Astrocyte (in vitro differentiated cells and primary cell): ENCODE measurements at places on chromosomes 7 and 10.
A peak's percentile ranks its signal among the peaks of the same experiment; 100 is the strongest.

GRCh38 chr7:70696201-70696754, 435.7 kb upstream of the GALNT17 start:
- DNase-seq = peak; percentile 58

GRCh38 chr7:69467826-69468225, 130.4 kb upstream of the AUTS2 start:
- DNase-seq = peak; percentile 18

- no peak for DNase-seq
These were observed 34.3 kb upstream of the ICA1 start for GRCh38 chr7:8296362-8296659.

- no peak for DNase-seq
These were observed 351.7 kb downstream of the TCERG1L start for GRCh38 chr10:130959752-130960195.

- DNase-seq = no peak
These were observed 30.7 kb downstream of the FGF8 start for GRCh38 chr10:101745074-101745696.

DNA sequence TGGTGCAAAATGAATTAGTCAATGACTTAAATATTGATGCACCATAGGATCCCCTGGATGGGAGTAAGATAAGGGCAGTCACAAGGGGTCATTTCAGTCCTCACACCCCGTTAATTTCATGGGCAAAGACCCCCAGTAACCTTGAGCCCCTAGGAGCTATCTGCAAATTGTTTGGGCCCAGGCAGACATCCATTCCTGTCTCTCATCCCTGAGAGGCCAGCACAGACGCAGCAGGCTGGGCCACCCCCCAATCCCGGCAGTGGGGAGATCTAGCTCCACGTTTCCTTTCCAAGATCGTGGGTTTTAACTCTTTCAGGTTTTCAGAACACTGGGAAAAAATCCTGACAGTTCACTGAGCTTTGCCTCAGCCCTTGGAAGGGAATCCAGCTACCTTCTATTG, 40.1 kb downstream of the PNLIPRP2 start:
- DNase-seq = no peak

GRCh38 chr7:154967401-154967955, 35.4 kb downstream of the PAXIP1 start:
- no peak for DNase-seq

DNA sequence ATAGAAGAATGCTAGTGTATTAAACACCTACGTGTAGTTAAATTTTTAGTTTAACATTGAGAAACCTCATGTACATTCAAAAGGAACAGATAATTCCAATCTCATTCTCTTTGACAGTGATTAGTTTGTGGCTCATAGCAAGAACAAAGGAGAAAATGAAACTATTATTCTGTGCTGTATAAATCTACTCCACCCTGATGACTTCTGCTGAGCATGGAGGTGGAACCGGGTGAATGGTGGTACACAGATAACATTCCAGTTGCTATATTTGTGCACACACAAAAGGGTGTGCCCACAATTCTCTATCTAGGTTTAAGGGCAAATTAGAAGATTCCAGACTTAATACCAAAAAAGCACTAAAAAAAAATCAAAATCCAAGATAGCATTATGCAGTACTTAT, 17.0 kb upstream of the RALA start:
- no peak for DNase-seq

DNA sequence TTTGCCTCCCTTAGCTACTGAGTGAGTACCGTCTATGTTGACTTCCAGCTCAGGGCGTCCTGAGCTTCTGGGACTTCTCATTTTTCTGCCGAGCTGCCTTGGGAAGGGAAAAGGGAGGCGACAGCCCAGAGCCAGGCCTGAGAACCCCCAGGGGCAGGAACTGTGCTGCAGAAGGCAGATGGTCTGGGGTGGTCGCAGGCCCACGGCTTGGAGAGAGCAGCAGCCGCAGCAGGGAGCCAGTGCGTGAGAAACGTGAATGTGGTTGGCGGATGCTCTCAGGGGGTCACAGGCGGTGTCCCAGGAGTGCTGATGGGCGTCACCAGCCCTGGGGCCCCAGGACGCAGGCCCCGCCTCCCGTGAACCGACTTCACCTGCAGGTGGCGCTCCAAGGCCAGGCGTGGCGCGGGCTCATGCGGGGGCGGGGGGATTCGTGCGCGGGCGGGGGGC, 9.2 kb upstream of the PWWP2B start:
- no peak for DNase-seq

GRCh38 chr10:96833220-96834001, 1.3 kb downstream of the LCOR start:
- DNase-seq = peak; percentile 45

- no peak for DNase-seq
These were observed 1.2 kb downstream of the HOXA10 start for GRCh38 chr7:27172823-27173510.

GRCh38 chr7:87474533-87475358, 734 bp downstream of the ABCB4 start:
- peak; percentile 61 for DNase-seq

GRCh38 chr7:2037301-2037807, 195.4 kb downstream of the MAD1L1 start:
- DNase-seq = peak; percentile 10

- DNase-seq = no peak
These were observed 116.4 kb upstream of the HGF start for GRCh38 chr7:81886211-81886764.

GRCh38 chr7:43112941-43113621, 634 bp downstream of the HECW1 start:
- DNase-seq = peak; percentile 57

DNA sequence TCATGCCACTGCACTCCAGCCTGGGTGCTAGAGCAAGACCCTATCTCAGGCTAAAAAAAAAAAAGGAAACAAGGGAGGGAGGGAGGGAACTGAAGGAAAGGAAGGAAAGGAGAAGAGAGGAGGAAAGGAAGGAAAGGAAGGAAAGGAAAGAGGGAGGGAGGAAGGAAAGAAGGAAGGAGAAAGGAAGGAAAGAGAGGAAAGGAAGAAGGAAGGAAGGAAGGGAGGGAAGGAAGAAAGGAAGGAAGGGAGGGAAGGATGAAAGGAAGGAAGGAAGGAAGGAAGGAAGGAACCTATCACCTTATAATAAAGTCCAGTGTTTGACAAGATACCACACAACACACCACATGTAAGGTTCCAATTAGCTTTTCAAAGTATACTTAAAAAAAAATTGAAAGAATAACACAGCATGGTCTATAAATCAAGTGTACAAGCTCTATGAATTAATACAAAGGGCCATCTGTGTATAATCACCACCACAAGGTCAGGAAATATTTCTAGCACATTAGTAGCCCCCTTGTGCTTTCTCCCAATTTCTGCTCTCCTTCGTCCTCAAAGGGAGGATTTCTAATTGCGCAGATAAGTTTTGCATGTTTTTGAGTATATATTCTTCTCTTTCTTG, 26.4 kb downstream of the RNF216 start:
- DNase-seq = no peak

DNA sequence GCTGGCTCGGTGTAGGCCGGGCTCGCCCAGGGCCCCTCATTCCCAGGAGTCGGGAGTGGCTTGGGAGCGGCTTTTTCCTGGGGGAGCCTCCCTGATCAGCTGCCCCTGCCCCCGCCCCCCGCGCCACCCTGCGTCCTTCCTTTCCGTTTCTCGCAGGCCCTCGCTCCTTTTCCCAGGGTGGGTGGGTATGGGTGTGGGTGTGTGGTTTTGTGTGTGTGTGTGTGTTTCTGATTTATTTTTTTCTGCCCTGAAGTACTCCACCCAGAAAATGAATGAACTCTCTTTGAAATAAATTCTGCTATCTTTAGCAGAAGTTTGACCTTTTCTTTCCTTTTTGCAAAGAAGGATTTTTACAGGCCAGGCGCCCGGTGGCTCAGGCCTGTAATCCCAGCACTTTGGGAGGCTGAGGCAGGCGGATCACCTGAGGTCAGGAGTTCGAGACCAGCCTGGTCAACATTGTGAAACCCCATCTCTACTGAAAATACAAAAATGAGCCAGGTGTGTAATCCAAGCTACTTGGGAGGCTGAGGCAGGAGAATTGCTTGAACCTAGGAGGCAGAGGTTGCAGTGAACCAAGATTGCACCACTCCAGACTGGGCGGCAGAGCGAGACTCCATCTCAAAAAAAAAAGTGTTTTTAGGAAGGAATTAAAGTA, 30.0 kb upstream of the AP5Z1 start:
- DNase-seq = no peak

GRCh38 chr10:65910209-65910608, 1015.6 kb upstream of the LRRTM3 start:
- DNase-seq = no peak

DNA sequence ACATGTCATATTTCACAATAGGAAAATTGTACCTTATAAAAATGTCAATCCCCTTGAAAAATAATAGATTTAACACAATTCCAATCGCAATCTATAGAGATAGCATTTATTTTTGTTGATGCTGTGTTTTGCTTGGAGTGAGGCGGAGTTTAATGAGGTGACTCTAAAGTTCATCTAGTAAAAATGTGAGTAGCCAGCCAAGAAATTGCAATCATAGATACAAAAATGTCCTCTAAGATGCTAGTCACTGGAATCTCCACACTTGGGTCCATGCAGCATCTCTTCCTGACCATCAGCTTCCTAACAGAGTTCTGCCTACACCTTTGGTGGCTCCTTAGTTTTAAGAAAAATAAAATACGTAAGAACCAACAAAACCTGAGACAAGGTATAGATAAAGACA, 44.9 kb downstream of the GLI3 start:
- no peak for DNase-seq

DNA sequence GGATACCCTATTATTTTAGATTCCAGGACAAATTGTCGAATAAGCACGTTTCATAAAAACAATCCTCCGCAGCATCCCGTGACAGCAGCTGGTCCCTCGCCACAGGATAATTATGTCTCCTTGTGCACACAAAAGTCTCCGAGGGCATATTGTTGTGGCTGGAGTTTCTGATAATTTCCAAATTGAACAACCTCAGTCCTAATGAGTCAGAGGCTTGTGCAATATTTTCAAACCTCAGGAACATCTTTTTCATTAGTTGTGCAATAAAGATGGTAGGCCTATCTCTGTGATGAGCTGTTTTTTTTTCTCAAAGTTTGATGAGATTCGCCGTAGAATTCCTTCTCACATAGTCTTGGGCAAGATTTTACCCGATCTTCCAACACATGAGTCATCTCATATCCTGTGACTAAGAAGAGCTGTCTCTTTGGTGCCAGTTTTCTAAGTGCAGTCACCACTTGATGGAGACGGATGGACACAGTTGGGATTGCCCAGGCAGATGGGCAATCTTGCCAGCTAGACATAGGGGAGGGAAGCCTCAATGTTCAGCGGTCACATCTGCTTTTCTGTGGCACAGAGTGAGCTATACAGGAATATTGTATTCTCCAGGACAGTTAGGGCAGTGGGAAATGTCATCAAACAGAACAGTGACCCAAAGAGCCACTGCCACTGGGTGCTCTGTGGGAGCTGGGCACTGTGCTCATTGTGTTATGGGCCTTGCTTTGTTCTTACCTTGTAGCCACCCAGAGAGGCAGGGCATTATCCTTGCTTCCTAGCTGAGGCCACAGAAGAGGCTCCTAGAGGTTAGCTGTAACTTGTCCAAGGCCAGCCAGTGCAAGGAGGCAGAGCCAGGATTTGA, 7.8 kb downstream of the HTRA1 start:
- peak; percentile 89 for DNase-seq

- no peak for DNase-seq
These were observed 118.2 kb downstream of the VPS50 start for GRCh38 chr7:93350338-93350737.

DNA sequence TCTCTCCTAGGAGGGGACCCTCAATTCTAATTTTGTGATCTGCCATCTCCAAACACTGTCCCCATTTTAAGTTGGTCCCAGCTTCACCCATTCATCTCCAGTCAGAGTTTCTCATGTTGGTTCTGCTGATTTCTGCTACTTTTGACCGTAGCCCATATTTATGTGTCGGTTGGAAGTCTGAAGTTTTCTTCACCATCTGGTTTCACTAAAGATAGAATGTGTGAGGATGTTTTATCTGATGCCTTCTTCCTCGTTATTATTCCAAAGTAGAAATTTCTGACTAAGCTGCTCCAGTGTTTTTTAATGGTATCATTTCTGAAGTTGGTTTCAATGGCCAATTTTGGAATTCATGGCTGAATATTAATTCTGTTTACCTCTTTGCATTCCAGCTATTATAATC, 21.3 kb upstream of the IFIT2 start:
- no peak for DNase-seq

GRCh38 chr10:29828956-29829355, 194.2 kb upstream of the SVIL start:
- DNase-seq = no peak

GRCh38 chr10:99062591-99062990, 173.1 kb downstream of the HPSE2 start:
- no peak for DNase-seq

DNA sequence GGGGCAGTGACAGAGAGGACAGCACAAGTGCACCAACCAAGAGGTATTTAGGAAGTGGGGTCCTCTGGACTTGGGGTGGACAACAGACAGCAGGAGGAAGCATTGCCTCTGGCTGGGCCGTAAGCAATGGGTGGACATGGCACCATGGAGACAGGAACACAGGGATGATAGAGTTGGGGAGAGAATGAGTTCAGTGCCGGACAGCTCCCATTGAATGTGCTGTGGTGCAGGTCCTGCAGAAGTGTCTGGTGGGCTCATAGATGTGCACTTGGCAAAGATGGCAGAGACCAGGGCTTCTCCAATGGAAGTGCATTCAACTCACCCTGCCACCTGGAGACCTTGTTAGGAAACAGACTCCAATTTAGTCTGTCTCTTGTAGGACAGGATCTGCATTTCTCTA, 341.5 kb upstream of the ZMIZ1 start:
- no peak for DNase-seq

DNA sequence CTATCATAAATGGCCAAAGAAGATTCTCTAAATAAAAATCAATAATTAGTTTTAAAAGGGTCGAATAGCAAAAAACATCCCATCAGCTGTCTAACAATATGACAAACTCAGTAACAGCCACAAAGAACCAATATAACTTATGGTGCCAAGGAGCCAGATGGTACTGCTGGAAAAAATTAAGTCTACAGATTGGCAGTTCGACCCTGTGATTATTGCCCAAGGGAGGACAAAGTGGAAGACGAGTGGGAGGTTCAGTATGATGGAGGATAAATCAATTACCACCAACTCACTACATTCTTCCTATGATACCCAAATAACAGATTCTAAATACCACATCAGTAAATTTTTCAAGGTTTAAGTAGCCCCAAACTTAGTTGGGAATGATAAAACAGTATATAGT, 49.0 kb downstream of the SKAP2 start:
- no peak for DNase-seq

DNA sequence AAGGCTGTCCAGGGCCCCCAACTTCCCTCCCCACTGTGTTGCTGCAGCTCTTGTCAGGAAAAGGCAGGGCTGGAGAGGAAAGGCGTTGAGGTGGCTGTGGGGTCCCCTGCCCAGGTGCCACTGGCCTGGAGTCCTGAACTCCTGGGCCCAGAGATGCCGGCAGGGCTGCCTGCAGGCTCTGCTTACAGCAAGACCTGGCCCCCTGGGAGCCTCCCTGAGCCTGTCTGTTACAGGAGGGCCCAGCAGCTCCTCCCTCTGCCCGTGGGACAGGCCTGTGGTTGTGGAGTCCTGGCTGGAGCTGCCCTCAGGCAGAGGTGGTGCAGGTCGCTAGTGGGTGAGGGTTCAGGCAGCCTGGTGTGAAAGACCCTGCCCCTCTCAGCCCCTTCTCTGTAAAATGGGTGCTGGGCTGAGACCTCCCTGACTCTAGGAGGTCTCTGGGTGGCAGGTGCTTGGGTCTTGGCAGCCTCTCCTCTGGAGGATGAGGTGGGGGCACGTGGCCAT, 9.9 kb downstream of the ANTXRL start:
- no peak for DNase-seq
